Activated CD4-positive, alpha-beta T cell treated with anti-CD3 and anti-CD28 coated beads, Interleukin-2, amount 50 U/mL, for 1 hour (primary cell): ENCODE measurements at places on chromosomes 3 and 15.
A peak's percentile ranks its signal among the peaks of the same experiment; 100 is the strongest.

DNA sequence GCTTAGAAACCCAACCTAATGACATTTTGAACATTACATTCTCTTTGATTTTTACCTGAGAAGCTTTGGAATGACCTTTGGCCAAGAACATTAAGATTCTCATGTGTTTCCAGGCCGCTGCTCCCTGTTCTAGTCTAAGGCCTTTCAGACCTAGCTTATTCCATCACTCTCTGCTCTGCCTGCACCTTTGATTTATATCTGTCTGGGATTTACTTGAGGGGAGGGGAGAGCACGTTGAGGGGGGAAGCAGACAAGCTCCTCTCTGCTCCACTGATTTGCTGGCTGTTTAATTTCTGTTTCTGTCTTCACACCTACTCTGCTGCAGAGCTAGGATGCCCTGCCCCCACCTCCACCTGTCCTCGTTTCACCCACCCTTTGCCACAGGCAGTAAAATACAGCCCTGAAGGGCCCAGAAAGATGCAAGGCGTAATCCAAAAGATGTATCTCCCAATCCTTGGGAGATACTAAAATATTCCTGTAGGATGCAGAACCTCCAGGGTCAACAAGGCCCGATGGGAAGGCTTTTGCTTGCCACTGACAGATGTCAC lies 429.8 kb downstream of the EPHB1 start:
- no peak for DNase-seq

DNA sequence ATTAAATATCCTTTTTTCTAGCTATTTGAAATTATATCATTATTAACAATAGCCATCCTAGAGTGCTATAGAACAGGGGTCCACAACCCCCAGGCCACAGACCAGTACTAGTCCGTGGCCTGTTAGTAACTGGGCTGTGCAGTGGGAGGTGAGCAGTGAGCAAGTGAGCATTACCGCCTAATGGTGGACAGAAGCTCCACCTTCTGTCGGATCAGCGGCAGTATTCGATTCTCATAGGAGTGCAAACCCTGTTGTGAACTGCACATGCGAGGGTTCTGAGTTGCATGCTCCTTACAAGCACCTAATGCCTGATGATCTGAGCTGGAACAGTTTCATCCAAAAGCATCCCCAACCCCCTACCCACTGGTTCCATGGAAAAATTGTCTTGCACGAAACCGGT lies 11.7 kb downstream of the CLDN16 start:
- DNase-seq = no peak

DNA sequence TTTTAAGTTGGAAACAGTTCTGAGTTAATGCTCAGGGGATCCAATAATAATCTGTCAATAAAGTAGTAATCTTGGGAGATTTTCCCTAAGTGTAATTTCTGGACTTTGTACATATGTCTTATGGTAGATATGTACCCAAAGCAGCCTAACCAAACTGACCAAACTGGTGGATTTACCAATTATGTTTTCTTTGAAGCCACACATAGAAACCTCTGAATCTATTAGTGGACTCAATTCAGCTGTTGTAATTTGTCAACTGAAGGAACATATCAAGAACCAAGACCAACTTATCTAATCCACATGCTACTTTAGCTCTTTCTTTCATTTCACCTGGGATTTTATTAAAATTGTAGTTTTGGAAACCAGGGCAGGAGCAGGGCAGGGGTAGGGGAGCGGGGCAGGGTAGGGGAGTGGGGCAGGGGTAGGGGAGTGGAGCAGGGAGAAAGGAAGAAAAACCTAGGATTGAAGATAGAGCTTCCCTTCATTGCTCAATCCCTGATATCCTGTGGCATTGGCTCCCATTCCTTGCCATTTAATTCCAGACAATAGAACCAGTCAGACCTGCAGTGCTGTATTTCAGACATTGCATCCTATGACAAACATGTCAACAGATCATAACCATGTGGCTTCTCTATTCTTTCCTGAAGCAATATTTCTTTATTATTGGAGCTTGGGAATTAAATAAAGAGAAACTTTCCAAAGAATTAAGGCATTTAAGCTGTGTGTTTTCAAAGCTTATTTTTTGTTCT lies 101.8 kb downstream of the NFKBIZ start:
- DNase-seq = no peak

DNA sequence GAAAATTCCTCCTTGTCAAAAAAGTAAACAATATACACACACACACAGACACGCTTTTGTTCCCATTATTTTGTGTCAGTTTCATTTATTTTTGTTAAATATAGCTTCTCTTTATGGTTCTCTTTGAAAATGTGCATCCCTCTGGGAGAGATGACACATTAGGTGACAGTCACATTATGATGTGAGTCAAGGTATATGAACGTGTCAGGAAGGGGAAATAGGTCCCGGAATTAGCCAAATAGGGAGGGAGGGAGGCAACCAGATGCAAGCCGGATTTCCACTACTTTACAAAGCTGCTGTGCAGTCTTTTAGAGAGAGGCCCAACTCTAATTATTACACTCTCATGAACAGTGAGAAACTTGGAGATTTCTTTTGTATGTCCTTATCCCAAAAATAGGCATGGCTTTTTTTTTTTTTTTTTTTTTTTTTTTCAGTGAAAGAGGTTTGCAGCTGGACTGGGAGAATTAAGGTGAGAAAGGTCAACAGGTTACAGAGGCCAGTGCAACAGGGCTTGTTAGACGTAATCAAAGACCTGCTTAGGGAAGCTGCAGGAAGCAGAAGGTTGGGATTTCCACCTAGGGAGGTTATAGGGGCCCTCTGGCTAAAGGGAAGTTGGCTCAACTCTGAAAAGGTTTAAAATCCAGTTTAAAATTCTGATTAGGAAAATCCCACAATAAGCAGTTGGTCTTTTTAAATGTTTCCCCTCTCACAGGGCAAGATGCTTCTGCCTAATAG lies 240.5 kb upstream of the UBE2E1 start:
- no peak for DNase-seq

DNA sequence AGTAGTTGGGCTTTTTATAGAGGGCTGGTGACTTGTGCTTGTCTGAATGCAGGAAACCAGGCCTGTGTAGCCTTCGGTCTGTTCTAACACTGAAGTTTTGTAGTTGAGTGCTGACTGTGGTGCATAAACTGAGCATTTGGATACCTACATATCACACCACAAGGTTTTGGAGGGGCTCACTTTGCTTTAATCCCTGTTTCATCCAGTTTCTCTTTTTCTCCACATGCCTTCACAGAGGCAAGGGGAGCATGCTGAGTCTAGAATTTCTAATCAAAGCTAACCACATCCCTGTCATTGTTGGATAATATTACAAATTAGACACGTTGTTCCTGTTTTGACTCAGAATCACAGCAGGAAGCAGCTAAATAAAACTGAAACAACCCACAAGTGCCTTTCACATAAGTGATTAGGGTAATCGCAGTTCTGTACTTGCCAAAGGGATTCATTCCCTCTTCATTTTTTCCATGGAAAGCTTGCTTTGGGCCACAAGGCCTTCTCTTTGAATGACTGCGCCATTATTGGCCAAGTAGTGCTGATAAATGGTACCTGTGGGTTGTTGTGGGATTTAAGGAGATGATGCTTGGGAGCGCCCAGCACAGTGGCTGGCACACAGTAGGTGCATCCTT lies 48.9 kb downstream of the TGFBR2 start:
- peak; percentile 29 for DNase-seq

DNA sequence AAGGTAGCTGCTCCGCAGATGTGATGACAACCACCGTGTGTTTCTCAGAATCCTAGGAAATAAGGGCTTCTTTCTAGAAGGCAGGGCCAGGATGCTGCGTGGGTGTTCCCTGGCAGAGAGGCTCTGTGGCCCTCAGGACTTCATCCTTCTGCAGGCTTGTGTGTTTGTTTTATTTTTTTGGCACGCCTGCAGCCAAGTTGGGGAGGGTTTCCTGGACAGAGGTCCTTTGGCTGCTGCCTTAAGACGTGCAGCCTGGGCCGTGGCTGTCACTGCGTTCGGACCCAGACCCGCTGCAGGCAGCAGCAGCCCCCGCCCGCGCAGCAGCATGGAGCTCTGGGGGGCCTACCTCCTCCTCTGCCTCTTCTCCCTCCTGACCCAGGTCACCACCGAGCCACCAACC lies at the start of gene CLEC3B:
Gene CLEC3B, plus strand, starts transcription at position 266 of the 400 bp plus-strand sequence. Its CDS starts 60 bp downstream, at position 326.
- DNase-seq = no peak

GRCh38 chr3:99854756-99855298 lies 37.2 kb downstream of the CMSS1 start:
- no peak for DNase-seq

- DNase-seq = no peak
Measured at GRCh38 chr15:95254263-95254662, 1022.9 kb downstream of the MCTP2 start.
